CD4-positive, alpha-beta T cell treated with Interleukin-1 beta for 1 hour (primary cell): ENCODE measurements at places on chromosomes 13 and 19.

DNA sequence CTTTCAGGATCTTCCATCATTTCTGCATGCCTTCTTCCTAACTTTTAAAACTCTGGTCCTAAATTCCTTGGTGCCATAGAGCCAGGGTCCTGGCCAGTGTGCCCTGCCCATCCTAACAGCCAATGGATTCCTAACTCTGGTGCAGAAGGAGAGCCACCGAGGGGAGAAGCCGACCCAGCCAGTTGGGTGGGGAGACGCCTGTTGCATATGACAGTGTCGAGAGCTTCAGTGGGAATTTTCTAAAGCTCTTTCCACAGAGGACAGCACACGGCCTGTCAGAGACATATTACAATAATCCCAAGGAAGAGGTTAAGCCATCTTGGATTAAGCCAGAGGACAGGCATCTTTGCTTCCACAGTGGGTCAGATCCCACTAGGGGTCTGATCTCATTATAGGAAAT, 180.4 kb downstream of the ZNF536 start:
- DNase-seq = no peak

DNA sequence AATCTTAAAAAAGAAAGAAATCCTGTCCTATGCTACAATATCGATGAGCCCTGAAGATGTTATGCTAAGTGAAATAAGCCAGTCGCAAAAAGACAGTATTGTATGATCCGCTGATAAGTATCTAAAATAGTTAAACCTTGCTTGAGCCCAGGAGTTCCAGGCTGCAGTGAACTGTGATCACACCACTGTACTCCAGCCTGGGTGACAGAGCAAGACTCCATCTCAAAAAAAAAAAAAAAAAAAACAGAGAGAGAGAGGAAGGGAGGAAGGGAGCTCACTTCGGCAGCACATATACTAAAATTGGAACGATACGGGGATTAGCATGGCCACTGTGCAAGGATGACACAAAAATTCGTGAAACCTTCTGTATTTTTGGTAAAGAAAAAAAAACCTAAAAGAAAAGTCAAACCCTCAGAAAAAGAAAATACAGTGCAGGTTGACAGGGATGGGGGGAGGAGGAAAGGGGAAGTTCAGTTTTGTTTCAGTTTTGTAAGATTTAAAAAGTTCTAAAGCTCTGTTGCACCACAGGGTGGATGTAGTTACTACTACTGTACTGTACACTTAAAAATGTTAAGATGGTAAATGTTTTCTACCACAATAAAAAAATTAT, 8.4 kb downstream of the CLASRP start:
- DNase-seq = no peak

DNA sequence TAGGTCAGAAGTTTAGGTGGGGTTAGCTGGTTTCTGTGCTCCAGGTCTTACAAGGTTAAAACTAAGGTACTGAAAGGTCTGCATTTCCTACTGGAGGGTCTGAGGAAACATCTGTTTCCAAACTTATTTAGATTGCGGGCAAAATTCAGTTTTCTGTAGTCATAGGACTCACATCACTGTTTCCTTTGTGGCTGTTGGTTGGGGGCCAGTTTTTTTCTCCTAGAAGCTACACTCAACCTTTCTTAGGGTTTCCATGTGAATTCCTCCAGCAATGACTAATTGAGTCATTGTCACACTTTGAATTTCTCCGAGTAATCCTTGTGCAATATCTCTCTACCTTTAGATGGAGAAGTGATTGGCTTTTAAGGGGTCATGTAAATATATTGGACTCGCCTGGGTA, 773.4 kb upstream of the SLITRK1 start:
- DNase-seq = no peak

DNA sequence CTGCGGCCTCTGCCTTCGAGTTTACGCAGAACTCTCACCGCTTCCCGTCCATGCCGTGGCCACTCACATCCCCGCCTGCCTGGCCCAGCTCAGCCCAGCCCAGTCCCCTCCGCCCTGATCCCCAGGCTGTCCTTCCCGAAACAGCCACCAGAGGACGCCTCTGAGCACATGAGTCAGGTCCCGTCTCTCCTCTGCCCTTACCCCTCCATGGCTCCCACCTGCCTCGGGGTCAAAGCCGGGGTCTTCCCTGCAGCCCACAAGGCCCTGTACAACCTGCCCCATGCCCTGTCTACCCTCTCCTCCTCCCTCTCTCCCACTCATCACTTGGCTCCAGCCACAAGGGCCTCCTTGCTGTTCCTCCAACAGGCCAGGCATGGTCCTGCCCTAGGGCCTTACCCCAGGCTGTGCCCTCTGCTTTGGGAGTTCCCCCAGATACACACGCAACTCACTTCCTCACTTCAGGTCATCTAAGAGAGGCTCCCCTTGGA, 8.1 kb upstream of the SEMA6B start:
- DNase-seq = peak; percentile 62

GRCh38 chr13:73684286-73684685, 449.9 kb downstream of the KLF12 start:
- DNase-seq = no peak

GRCh38 chr19:50046649-50047503, 21.1 kb downstream of the ZNF473 start:
- DNase-seq = peak; percentile 45

- no peak for DNase-seq
These were observed 96.4 kb downstream of the MBNL2 start for GRCh38 chr13:97318532-97318931.

DNA sequence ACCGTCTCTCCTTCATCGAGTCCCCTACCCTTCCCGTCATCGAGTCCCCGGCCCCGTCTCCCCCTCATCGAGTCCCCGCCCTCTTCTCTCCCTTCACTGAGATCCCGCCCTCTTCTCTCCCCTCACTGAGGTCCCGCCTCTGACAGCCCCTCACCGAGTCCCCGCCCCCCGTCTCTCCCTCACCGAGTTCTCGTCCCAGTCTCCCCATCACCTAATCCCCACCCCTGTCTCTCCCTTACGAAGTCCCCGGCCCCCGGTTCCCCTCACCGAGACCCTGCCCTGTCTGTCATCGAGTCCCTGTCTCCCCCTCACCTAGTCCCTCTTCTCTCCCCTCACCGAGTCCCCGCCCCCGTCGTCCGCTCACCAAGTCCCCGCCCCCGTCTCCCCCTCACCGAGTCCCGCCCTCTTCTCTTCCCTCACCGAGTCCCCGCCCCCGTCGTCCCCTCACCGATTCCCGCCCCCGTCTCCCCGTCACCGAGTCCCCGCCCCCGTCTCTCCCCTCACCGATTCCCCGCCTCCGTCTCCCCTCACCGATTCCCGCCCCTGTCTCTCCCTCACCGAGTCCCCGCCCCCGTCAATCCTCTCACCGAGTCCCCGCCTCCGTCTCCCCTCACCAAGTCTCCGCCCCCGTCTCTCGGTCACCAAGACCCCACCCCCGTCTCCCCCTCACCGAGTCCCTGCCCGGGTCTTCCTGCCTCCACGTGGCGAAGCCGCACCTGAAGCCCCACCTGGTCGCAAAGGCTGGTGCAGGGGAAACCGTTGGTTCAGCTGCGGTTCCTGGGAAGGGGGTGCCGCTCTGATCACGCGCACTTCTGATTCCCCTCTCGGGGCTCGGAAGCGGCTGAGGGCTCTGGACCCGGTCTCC, 23.9 kb upstream of the ZNF846 start:
- peak; percentile 95 for DNase-seq

DNA sequence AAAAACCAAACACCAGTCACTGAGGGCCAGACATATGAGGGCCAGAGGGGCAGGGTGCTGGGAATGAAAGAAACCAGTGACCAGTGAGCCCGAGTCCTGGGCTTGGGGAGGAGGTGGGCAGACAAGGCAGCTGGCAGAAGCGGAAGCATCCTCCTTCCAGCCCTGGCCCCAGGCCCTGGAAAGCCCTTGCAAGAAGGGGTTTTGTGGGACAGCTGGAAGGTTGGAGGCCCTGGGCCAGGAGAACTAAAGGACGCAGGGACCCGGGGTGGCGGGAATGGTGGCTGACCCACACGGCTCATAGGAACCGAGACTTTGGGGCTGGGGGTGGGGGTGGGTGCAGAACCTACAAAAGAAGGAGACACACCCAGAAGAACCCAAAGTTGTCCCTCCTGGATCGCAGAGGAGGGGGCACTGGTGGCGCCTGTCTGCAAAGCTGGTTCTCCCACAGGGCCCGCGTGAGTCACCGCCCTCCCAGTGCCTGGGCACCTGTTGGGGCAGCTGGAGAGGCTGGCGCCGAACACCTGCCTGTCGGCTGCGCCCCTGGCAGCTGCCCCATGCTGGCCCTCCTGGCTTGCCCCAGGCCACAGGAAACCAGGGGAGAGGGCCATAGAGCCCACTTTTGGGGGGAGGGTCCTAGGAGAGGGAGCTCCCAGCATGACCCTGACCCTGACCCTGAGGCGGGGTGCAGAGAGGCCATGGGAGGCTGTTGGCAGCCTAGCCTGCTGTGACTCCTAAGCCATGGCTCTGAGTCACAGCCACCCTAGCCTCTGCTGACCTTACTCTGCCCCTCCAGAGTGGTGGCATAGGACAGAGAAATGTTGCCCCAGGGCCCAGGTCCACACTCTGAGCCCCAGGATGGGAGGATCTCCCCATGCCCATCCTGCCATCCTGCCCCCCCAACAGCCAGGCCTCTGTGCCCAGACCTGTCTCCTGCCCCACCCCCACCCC, 802 bp downstream of the DMPK start:
- DNase-seq = no peak

DNA sequence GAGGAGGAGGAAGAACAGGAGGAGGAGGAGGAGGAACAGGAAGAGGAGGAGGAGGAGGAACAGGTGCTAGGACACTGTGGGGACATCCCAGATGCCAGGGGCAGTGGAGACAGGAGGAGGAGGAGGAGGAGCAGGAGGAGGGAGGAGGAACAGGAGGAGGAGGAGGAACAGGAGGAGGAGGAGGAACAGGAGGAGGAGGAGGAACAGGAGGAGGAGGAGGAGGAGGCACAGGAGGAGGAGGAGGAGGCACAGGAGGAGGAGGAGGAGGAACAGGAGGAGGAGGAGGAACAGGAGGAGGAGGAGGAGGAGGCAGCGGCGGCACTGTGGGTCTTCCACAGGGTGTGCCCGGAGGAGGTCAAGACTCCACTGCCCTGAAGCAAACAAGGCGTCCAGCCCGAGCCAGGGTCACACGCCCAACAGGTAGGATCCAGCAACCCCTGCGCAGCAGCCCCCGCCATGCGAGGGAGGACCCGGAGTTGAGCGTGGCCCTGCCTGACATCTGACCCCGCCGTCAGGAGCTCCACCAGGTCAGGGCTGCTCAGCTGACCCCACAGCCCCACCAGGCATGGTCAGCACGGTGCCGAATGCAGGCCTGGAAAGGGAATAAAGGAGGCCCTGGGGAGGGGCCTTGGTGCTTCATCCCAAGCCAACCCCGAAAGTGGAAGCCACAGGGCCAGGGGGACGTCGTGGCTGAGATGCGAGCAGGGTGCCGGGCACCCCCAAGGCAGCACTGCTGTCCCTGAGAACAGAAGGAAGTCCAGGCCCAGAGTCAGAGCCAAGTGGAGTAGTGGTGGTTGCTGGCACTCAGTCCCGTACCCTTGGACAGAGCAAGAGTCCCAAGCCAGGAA, 9.2 kb downstream of the SBNO2 start:
- no peak for DNase-seq

DNA sequence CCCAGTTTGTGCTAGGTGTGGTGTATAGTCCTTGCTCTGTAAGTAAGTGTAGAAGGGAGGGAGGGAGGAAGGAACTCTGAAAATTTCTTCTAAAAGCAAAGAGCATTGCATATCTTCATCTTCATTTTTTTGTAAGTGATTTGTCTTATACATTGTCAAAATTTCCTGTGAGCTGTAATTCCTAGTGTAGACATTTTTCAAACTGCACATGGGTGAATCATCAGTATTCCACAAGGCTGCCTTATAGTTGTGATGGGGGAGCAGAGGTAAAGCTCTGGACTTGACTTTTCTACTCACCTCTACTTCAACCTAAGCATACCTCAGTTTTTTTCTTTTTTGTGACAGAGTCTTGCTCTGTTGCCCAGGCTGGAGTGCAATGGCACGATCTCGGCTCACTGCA, 86.9 kb downstream of the CDK8 start:
- DNase-seq = no peak

DNA sequence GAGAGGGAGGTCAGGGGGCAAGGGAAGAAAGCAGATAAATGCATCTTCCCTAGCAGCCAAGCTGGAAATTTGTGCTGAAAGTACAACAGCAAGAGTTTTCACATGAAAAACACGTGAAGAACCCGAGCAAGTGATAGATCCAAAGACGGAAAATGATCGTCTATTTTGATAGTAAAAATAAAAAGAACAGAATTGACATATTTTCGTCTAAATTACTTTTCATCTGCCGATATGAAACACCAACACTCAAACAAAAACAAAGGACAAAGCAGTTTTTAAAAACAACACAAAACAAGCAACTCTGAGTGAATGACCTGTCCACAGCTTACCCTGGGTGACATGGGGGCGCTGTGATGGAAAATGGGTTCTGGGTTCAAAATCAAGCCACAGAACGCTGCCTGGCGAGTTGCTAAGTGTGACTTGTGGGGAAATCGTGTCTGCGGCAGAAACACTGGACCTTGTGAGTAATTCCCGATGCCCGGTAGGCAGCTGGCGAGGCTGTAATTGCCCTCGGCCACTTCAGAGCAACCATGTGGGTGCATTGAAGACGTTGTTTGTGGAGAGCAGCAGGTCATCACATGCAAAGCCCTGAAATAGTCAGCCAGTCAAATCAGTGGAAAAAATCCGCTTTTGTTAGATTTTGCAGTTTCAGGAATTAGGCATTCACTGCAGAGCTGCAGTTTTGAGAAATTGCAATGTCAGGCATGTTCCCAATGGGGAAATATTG, 7.4 kb downstream of the SOX1 start:
- DNase-seq = no peak

- DNase-seq = peak; percentile 86
These were observed 984 bp downstream of the RPS11 start for GRCh38 chr19:49497047-49497788.

DNA sequence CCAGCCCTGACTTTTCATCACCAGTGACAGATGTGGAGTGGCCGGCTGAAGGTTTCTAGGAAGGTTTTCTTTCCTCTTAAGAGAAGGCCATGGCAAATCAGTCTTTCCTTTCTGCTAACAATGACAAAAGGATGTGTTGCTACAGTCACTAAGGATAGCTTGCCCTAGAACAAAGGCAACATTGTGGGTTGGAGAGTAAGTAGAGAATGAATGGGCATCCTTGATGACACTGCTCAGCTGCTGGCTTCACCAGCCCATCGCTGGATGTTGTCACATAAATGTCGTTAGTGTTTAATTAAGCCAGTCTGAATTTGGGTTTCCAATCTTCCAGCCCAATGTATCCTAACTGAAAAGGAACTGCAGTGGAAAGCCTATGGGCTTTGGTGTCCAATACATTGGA, 168.4 kb downstream of the ZIC5 start:
- DNase-seq = no peak

- no peak for DNase-seq
These were observed 33.3 kb upstream of the SPATA13 start for GRCh38 chr13:24127116-24127631.
